ENCODE measurements at places on chromosomes 11 and 22.
A peak's percentile ranks its signal among the peaks of the same experiment; 100 is the strongest.

- DNase-seq: no peak
These were observed 13.9 kb downstream of the CD82 start for GRCh38 chr11:44579302-44579761.

- no peak for DNase-seq
These were observed 243.5 kb downstream of the SBF2 start for GRCh38 chr11:10050561-10050960.

DNA sequence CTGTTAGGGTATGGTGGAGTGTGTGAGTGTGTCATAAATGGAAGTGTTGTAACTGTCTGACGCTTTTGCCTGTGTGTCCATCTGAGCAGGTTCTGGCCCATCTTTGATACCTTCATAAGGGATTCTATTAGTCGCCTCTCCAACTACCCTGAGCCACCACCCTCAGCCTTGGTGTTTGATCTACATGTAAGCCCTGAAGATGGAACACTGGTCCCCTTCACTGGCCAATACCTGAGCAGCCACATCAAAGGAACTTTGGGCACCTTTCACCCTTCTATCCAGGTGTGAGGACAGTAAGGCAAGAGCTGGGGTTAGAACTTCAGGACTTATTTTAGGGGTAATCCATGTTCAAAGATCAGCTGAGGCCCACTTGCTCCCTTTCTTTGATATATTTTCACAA lies 51.0 kb downstream of the DNHD1 start:
- DNase-seq: no peak

- peak; percentile 64 for DNase-seq
These were observed 37.0 kb downstream of the LDLRAD3 start for GRCh38 chr11:35980686-35981390.

DNA sequence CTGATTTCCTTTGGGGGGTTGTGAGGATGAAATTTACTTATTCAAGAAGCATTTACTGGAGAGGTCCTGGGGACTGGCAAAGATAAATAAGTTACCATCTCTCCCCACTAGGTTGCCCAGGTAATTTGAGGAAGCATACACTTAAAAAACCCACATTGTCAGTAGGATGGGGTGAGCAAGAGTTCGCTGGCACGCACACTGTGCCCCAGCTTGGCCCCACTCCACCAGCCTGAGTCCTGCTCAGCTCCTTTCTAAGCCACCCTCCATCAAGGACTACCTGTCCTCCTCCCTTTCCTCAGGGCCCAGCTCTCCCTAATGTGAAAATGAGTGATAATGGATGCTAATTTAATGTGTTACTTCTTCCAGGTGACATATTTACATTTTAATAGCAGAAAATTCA lies 216.5 kb upstream of the PLET1 start:
- no peak for DNase-seq

DNA sequence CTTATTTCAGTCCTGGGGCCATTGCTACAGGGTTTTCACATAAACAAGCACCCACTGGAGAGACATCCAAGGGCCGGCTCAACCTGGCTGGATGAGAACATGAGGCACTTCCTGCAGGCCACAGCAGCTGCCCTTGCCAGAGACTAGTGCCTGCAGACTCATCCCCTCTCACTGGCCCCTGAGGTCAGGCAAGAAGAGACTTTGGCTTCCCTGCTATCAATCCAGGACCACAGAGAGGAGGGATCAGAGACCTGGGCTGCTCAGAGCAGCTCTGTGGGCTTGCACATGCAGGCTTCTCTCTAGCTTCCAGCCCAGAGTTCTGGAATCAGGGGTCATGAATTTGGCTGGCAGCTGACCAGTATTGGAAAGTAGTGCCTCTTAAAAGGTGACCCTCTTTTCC lies 79.5 kb downstream of the CABIN1 start:
- DNase-seq: no peak
